Dermis microvascular lymphatic vessel endothelial cell (primary cell): ENCODE measurements at places on chromosomes 2 and 18.

- DNase-seq: no peak
These were observed 58.8 kb downstream of the ARHGEF33 start for GRCh38 chr2:38948387-38948882.

GRCh38 chr2:84526562-84526961, 10.3 kb downstream of the DNAH6 start:
- DNase-seq: no peak

- DNase-seq: no peak
These were observed 50.9 kb downstream of the BIN1 start for GRCh38 chr2:127056086-127056485.

- no peak for DNase-seq
These were observed 112.2 kb upstream of the FZD5 start for GRCh38 chr2:207881902-207882301.

DNA sequence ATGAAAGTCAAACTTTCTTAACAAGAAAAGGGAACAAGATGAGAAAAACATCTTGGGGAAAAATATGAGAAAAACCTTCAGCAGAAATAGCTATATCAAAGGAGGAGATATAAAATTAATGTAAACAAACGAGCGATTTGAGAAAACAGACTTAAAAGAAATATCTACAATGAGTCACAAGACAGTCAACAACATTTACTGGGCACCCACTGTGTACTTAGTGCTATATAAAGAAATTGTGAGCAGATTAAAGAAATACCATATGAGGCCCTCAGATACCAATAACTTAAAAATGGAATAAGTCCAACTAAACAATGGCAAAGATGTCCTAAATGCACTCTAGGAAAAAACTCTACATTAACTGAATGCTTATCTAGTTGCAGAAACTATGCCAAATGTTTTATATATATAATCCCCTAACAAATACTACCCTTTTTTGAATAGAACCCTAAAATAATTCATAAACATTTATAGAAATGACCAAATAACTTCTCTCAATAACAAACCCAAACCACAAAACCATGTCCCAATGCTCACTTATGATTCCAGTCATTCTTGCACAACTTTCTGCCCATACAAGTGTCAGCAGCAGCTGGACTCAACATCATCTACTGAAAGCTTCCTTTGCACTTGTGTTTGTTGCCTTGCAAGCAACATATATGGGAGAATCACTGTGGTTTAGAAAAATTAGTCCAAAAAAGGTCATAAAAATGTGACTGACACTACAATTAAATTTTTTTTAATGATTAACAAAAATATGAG, 83.5 kb downstream of the COBLL1 start:
- DNase-seq: no peak

GRCh38 chr18:71021030-71021362, 732.2 kb downstream of the SOCS6 start:
- DNase-seq: no peak

- DNase-seq: no peak
These were observed 107.3 kb downstream of the CABYR start for GRCh38 chr18:24246143-24246542.

- no peak for DNase-seq
These were observed 41.8 kb downstream of the NCK2 start for GRCh38 chr2:105786231-105787230.

GRCh38 chr2:161217597-161218185, 57.5 kb downstream of the TANK start:
- no peak for DNase-seq

GRCh38 chr2:170922634-170923494, 6.2 kb upstream of the GORASP2 start:
- DNase-seq: no peak

- no peak for DNase-seq
These were observed 130.6 kb downstream of the NOL4 start for GRCh38 chr18:34094148-34094547.

GRCh38 chr2:218478544-218478943, 59.6 kb downstream of the VIL1 start:
- DNase-seq: no peak

GRCh38 chr2:207796585-207797350, 27.1 kb upstream of the FZD5 start:
- no peak for DNase-seq

- DNase-seq: no peak
These were observed 83.5 kb downstream of the LDLRAD4 start for GRCh38 chr18:13302040-13302439.

- DNase-seq: no peak
These were observed 53.8 kb downstream of the TGOLN2 start for GRCh38 chr2:85273738-85274731.

GRCh38 chr2:10363861-10364610, 61.3 kb downstream of the HPCAL1 start:
- DNase-seq: no peak

DNA sequence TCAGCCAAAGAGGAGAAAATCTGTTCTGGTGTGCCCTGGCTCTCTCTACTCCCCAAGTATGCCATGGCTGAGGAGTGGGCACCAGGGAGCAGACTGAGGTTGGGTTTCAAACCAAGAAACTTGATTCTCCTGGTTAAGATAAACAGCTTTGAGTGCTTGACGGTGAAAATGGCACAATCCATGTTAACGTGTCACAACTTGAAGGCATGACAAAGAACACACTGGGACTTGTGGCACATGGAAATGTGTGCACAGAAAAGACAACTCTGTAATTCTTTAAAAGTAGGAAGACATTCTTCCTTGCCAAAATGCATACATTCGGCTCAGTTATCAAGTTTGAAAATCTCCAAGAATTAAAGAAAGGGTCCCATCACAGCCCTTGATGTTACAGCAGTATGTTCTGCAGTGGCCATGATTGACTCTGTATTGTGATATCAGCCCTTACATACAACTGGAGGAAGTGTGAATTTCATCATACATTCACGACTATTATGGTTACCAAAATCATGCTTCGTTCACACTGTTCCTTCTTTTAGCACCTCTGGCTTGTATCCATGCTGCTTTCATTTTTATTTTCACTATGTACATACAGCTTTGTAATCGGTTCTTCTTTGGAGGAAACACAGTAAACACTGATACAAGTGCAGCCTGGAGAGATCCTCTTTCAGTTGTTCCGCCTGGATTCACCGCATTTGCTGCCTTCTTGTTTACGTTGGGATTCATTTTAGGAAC, 15.6 kb upstream of the ACTG2 start:
- no peak for DNase-seq

GRCh38 chr2:237177986-237178385, 92.3 kb downstream of the COPS8 start:
- no peak for DNase-seq

DNA sequence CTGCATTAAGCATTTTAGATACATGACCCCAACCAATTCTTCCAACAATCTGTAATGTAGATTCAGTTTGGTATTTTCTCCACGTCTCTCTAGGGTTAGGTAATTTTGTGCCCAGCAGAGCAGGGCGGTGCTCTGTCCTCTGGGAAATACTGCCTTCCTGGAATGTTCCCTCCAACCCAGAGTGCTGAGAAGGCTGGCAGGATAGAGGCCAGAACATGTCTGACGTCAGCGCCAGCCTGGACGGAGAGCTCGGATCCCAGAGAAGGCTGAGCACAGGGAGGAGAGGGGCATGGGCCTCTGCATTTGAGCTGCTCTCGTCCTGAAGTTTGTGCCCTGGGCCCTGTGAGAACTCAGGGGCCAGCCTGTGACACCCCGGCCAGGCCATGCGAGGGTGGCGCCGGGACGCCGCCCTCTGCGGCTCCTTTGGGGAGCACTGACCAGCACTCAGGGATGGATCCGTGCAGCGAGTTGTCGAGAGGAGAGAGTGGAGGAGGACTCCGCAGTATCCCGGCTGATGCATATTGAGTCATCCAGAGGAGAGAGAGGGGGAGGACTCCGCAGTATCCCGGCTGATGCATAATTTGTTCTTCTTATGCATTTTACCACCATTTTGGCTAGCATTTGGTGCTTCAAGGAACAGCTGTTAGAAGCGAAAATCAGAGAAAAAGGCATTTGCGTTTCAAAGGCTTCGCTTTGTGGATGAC, 80.0 kb upstream of the PXDN start:
- no peak for DNase-seq

GRCh38 chr2:44937688-44938240, 3.7 kb upstream of the SIX3 start:
- no peak for DNase-seq

- DNase-seq: no peak
These were observed 22.0 kb upstream of the DAPL1 start for GRCh38 chr2:158773121-158773520.

DNA sequence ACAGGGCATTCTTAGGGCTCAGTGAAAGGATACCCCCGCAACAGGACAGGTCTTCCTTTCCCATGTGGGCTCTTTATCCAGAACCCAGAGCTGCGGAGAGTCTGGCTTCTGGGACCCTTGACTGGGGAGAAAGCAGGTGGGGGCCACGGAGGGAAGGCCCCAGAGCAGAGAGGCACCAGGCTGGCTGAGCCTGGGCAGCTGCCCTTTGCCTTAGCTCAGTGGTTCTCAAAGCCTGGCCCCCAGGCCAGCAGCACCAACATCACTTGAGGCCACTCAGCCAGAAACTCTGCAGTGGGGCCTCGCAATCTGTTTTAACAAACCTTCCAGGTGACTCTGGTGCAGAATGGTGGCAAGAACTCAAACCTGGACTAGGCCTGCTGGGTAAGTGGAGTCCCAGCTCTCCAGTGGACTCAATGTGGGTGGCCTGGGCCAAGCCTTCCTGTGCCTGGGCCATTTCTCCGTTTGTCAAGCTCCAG, 1.6 kb upstream of the TMEM37 start:
- DNase-seq: no peak

- DNase-seq: no peak
These were observed 32.5 kb downstream of the PSD4 start for GRCh38 chr2:113206251-113206650.

GRCh38 chr2:27042159-27042661, 9.3 kb upstream of the AGBL5 start:
- DNase-seq: no peak

DNA sequence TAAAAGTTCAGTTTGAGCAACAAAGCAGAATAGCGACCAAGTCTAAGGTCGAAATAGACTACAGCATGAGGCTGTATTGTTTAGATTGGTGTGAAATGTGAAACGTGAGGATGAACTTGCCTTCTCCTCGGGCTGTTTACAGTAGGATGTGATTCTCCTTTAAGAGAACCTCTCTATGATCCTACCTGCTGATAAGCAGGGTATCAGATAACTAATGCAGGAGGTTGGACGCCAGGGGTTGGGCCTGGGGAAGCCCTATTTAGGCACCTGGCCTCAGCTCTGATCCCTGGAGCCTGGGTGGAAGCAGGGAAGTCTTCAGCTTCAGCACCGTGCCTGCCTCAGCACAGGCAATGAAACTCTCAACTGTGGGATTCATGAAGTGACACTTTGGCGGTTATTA, 11.4 kb downstream of the CRYGD start:
- no peak for DNase-seq

- no peak for DNase-seq
These were observed 7.8 kb upstream of the DDX1 start for GRCh38 chr2:15583826-15584225.

GRCh38 chr2:226995625-226996041, 159.8 kb downstream of the RHBDD1 start:
- peak; percentile 80 for DNase-seq

GRCh38 chr2:157839822-157840221, 36.3 kb downstream of the ACVR1 start:
- DNase-seq: no peak

DNA sequence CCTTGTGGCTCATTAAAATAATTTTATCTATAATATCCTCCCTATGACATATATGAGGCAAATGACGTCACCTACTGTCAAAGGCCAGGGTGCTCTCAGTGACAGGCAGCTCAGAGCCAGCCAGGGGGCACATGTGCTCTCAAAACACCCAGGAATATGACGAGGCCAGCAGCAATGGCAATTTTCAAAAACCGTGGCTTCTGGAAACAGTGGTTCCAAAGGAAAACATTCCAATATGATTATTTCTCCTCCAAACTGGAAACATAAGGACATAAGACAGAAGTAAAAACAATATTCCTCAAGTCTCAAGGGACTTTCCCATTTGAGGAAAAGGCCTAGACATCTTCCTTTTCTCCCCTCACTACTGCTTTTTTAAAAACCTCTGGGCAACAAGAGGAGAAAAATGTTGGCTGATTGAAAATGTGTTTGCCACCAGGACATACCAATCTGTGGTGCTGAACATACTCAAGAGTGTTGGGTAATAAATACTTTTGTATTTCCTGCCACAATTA, 40.8 kb downstream of the RNF152 start:
- no peak for DNase-seq

DNA sequence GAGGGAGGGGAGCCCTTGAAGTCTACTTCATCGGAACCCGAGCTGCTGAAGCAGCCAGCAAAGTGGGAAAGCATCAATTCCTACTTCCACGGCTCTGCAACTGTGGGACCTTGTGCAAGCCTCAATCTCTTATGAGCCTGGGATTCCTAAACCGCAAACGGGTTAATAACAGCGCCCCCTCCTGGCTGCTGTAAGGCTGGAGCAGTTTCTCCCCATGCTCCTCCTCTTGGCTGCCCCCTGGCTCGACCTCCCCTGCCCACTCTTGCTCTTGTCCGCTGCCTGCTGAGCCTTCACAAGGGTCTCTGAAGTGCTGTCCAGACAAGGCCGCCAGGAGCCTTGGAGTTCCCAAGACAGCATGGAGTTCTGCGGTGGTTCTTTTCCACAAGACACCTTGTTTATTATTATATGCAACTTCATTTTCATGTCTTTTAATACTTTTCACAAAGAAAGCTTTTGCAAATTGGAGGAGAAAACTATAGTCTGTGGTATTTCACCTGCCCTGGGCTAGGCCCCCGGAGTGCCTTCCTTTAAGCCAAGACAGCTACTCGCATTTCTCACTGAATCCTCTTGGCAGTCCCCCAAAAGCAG, 157.2 kb downstream of the DDX1 start:
- DNase-seq: no peak

DNA sequence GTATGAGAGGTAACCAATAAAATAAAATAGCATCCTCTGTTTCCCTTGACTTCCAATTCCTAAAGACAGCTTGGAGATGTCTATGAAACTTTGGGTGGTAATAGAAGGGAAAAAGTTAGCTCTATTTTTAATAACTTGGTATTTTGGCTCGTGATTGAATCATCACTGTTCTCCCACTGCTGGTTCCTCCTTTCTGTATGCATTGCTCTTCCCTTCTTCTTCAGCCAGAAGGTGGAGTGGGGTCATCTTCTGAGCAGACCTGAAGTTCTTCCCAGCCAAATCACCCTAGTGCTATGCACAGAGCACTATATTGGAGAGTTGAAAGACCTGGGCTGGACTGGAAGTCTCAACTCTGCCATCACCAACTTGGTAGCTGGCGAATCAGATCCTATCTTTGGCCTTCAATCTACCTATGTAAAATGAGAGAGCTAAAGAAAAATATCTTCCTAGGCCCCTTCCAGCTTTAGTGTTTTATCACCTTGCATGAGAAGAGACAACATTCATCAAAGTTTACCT, 54.1 kb downstream of the CPO start:
- DNase-seq: no peak
